ENCODE measurements at places on chromosomes 5 and 9.

DNA sequence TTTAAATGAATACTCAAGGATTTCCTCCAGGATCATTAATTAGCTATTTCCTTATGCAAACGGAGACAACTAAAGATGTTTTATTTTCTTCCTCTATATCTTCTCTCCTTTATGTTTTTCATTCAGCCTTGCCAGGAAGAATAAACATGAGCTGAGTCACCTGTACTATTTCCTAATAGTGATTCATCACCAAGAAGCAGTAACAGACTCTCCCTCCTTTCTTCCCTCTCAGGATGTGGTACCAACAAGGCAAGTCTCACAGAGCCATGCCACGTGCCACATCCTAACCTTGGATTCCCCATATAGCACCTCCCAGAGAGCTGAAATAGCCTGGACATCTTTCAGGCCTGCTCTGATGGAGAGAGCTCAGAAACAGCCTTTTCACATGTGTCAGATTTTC lies 758.6 kb upstream of the DMAC1 start:
- no peak for DNase-seq

DNA sequence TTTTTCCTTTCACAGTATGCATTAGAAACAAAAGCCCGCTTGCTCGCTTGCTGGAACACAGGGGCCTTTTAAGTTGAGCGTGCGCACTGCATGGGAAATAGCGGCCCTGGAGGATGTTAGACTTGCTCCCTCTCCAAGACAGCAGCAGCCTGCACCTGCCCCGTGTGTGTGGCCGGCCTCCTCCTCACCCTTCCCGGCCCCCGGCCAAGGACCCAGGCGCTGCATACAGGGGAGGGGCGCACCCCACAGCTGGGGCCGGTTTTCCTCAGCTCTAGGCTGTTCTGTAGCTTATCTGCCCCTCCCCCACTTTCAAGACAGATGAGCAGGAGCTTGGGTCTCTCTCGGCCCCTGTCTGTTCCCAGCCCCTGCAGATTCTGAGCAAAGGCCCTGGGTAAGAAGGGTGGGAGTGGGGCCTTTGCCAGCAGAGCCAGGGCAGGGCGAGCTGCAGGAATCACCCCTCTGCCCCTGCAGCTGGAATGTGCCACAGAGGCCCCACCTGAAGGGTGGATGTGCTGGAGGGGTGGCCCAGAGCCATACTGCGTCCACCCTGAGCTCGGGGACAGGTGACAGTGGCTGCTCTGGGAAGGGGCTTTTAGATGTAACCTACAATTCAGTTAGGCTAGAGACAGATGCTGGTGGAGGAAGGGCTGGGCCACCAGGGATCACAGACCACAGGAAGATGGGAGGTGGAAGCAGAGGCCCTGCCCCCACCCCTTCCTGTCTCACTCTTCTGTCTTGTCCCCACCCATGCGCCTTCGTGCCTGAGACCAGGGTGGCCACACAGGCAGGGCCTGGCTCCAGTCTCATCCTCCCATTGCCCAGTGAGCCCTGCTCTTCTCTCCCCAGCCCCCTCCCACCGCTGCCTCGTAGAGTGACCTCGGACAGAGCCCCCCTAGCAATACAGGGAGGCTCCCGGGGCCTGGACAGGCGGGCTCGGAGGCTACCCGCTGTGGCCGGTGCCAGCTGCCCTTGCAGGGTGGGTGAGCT lies 132.4 kb downstream of the DAB2IP start:
- no peak for DNase-seq

DNA sequence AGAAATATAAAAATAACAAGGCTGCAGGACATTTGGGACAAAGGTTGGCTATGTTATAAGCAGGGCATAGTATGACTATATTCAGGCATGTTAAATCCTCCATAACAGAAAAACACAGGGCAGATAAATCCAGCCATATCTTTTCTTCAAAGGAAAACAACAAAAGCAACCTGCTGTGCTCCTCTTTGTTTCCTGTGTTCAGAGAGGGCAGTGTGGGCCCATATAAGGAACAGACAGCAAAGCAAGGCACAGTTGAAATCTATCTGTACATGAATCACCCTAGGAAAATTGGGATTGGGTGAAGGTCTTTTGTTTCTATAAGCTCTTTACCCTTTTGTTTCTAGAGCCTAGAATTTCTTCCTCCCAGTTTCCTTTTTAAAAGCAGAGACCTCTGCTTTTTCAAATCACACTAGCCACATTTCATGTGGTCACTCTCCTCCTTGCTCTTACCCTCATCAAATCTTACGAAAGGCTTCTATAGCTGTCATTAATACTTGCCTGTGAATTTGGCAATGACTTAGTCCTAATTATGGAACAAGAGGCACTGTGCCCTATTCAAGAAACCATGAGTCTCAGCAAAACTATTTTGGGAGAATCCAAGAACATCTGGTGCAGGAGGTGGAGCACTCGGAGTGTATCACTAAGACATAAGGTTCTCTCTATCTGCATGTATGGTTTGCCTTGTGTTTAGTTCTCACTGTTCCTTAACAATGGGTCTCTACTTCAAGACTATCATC lies 1.8 kb downstream of the GZMA start:
- no peak for DNase-seq

DNA sequence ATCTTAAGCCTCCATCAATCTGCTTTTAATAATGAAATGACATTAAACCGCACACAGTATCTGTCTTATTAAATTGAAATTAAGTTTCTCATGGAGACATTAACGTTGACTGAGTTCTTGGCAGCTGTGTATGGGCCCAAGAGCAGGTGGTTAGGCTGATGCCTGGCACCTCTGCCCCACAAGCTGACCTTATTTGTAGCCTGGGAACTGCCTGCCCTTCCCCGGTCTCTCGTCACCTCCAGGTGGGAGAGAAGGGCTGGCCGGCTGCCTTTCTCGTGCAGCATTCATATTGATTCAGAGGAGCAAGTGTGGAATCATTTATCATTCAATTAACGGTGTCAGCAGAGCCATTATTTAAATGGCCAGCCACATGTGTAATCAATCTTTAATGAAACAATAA lies 53.0 kb upstream of the FCN1 start:
- DNase-seq: peak; percentile 31

DNA sequence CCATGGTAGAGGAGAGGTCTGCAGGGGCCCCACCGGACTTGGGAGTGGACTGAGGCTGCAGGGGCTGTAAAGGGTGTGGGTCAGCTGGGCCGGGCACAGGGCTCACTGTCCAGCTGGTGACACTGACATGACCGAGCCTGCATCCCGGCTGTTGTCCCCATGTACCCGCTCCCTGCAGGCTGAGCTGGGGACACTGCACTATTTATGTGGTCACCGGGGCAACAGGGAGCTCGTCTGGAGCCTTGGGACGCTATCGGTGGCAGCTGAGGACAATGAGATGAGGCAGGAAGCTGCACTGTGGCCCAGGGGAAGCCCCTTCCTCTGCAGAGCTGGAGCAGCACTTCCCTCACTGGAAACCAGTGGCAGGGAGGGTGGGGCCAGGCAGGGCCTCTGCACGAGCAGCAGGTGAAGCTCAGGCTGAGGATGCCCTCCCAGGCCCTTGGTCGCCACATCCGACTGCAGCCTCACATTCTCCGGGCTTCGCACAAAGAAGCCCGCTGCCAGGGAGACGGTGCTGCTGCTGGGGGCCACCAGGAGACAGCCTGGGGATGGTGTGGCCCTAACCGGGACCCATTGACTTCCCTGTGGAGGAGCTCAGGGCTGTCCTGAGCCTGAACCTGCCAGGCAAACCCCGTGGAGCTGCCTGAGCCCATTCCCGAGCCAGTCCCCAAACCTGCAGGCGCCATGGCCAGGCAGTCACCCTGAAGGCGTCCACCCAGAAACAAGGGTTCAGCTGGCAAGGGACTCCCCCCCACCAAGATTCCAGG lies 26.4 kb downstream of the ZDHHC11B start:
- DNase-seq: peak; percentile 83

GRCh38 chr9:134932606-134933005 lies 14.9 kb upstream of the FCN1 start:
- no peak for DNase-seq

DNA sequence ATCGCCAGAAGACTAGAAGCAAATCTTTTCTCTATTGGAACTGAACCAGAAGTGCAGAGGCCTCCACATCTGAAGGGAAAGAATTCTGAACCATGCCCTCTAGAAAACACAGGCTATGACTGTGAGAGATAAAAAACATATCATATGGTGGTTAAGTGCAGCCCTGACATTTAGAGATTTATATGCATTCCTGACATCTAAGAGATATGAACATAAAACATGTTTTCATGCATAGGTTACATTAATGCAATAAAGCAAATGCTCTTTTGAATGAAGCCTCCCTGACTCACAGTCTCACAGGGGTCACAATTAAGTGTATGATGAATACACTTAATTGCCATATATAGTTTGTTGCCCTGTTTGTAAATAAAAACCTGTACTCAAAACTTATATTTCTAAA lies 28.9 kb upstream of the CKMT2 start:
- DNase-seq: no peak

DNA sequence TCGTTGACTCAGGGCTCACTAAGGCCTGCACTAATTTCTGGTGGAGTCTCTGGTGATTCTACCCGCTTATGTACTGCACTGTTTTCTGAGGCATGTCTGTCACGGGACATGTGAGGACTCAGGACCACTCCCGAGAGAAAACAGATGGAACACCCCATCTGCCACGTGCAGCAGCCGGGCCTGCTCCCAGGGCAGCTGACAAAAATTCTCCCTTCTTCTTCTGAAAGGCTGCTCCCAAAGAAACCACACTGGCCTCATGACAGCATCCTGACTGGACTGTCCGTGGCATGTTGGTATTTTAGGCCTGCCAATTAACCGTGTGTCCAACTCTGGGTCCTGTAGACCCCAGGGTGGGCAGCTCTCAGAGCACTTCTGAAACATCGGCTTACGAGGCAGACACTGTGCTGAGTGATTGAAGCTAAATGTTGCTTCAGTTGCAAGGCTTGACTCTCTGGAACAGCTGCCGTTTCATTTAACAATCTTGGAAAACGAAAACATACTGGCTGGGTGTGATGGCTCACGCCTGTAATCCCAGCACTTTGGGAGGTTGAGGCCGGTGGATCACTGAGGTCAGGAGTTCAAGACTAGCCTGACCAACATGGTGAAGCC lies 39.0 kb downstream of the FAM240B start:
- no peak for DNase-seq

- peak; percentile 70 for DNase-seq
These were observed 698 bp upstream of the SEC24A start for GRCh38 chr5:134647750-134648424.

- DNase-seq: no peak
These were observed 74.7 kb downstream of the LNPEP start for GRCh38 chr5:97010606-97011005.

- no peak for DNase-seq
These were observed 492 bp upstream of the NEK6 start for GRCh38 chr9:124257070-124257843.

- DNase-seq: no peak
These were observed 487.5 kb upstream of the GRIN3A start for GRCh38 chr9:102225841-102226441.

GRCh38 chr5:123718238-123718637 lies 206.3 kb downstream of the CSNK1G3 start:
- DNase-seq: no peak

- DNase-seq: no peak
These were observed 552.0 kb upstream of the KLF4 start for GRCh38 chr9:108041551-108041950.
